ENCODE measurements at places on chromosomes 2 and 18. TPM values are rescaled to one million over a fixed set of nuclear protein-coding genes. Genes with fewer than 3 reads are reported as not detected.

Gene RESP18
- total RNA-seq = not detected

DNA sequence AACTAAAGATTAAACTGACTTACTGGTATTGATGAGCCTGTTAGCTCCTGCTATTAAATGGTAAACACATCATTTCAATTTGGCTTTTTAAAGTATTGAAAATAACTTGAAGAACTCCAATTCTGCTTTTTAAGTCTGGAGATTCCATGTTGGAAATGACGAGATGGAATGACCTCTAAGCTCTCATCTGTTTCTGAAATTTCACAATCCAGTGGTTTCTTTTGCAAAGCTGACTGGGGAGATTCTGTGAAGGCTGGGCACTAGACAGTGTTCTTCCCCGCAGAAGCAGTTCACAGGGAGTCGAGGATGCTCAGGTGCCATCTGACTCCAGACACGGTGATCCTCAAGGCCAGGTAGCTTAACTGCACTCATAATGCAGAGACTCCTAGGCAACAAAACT lies 44.7 kb downstream of the DHRS9 start:
- ATAC-seq = no peak

DNA sequence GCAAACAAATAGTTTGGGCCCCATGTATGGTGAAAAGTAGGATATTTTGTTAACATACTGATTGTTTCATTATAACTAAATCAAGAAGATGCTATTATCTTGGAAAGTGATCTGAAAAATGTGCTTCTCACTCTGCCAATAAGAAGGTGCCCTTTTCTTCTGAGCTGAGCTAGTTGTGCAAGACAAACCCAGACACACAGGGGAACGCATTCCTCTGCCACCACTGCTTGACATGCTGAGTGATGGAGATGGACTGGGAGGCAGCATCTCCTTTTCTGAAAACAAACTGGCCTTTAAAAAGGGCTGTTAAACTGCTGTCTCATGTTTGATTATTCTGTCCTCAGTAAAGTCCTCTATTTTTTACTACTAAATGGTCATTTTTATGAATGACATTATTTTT lies 1989.9 kb upstream of the CELF4 start:
- ATAC-seq = no peak

DNA sequence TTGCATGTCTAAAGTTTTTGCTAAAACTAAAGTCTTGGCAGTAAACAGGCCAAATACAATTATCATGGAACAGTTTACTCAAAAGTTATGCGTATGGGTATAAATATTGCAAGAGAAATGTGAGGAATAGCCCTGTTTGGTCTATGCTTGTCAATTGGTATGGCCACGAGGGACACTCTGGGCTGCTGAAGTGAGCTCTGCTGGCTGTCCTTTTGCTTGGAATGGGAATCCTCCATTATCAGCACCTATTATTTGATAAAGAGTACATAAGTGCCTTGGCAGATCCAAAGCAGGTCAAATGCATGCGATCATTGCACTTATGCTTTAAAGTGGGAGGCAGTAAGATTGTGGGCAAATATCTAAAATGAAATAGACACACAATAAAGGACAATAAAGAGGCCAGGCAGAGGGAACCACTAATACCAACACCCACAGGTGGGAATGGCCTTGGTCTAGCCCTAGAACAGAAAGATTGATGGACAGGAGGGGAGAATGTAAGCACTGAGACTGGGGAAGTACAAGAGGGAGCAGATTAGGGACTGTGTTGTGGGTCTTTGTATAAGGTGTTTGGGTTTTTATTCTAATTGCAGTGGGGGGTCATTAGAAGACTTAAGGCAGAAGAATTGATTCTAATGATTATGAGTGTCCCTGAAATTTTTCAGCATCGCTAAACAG lies 60.0 kb upstream of the NOSTRIN start:
- ATAC-seq = no peak

GRCh38 chr2:64757126-64757525 lies 103.4 kb upstream of the SERTAD2 start:
- ATAC-seq = no peak

DNA sequence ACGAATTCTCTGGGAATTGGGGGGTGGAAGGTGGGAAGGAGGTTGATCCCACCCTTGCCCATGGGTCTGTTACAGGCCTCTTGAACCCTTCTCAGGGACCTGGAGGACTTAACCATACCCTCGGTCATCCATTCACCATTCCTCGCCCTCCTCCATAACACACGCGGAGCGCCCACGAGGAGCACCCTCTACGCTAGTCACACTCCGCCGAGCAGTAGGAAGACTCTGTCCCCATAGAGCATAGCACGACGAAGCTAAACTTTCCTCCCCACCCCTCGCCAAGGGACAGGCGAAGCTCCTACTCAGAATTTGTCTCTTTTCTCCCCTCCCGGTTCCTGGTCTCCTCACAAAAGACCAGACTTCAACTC lies 611 bp upstream of the ITSN2 start:
- no peak for ATAC-seq

DNA sequence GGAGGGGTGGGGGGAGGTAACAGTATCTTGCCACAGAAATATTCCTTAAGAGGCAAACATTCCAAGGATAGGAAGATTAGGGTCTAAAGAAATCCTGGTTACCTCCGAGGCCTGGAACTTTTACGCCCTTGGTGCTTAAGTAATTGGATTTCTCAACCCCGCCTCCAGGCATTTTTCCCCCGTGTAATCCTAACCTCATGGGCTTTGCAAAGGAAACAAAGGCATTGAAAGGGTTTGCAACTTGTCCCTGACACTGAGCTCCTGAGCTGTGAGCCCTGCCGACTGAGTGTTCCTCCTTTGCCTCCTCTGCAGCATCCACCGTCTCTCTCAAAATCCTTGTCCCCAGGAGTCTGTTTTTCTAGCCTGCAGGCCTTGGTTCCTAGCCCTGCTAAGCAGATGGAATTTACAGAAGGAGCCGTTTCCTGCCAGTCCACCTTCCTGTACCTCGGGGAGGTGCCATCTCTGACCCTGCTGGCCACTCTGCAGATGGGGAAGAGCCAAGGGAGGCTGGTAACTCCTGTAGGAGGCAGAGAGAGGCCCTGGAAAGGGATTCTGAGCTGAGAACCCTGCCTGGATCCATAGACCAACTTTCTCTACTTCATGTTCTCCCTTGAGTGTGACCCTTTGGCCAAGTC lies 24.2 kb downstream of the TET3 start:
- no peak for ATAC-seq

GRCh38 chr18:40413160-40413559 lies 1541.9 kb upstream of the PIK3C3 start:
- no peak for ATAC-seq

DNA sequence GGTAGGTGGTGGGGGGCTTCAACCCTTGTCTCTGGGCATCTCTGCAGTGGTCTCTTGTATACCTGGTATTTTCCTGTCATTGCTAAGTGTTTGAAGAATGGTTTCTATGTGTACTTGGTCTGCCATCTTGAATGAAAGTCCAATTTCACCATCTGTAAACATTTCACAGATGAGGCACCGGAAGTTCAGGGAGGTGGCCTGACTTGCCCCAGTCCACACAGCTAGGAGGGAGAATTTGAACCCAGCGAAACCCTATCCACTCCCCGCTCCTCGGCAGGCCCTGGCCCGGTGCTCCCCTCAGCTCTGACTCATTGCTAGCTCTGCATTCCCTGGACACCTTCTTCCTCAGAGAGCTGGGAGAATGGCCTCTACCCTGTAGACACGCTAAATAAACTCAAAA lies 30.5 kb downstream of the ZAP70 start:
- no peak for ATAC-seq

GRCh38 chr2:233079953-233080835 lies 20.1 kb downstream of the INPP5D start:
- no peak for ATAC-seq

Measured in gastroesophageal sphincter (tissue), 4 donors.